Mammary epithelial cell (primary cell): ENCODE measurements at places on chromosomes 16 and 17. TPM values are rescaled to one million over a fixed set of nuclear protein-coding genes. Genes with fewer than 3 reads are reported as not detected.

- no peak for DNase-seq
These were observed 3.5 kb downstream of the PIPOX start for GRCh38 chr17:29046473-29046839.

GRCh38 chr16:78984887-78985464 is 615.6 kb downstream of the MAF start:
- no peak for DNase-seq

GRCh38 chr16:4183237-4184037 is 58.4 kb downstream of the SRL start:
- peak; percentile 92 for DNase-seq

The TAOK2 gene
- 39.7 TPM for total RNA-seq

The ST6GALNAC2 gene
- 221 TPM for total RNA-seq

GRCh38 chr17:63587770-63588169 is 12.9 kb upstream of the TACO1 start:
- DNase-seq, result no peak
